ENCODE measurements at places on chromosomes 3 and 15.

DNA sequence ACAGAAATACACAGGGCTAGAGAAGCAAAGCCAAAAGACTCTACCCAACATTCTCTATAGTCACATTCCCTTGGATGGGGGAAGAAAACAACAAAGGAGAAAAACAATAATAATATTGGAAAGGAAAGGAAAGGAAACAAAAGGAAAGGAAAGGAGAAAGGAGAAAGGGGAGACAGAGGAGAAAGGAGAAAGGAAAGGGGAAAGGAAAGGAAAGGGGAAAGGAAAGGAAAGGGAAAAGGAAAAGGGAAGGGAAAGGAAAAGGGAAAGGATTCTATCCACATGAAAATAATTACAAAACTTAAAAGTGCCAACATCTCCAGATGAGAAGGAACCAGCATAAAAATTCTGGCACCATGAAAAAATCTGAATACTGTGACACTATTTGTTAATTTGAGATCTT, 54.1 kb upstream of the MNS1 start:
- DNase-seq: no peak

DNA sequence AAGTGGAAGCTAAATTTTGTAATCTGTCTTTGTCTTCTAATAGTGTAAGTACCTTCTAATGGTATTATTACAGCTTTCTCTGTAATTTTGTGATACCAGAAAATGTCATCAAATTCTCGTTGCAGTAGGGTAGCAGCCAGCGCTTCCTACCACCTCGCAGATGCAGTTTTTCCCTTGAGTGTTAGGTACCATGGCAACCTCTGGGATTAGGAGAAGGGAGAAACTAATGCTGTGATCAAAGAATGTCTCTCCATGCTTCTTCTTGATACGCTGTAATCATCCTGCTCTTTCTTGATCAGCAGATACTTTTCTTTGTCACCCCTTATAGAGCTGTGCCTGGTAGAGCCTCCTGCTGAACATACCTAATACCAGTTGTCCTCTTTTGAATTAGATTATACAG, 27.7 kb downstream of the SRP14 start:
- DNase-seq: no peak

- no peak for DNase-seq
Measured at GRCh38 chr15:61171209-61171608, 57.9 kb downstream of the RORA start.

DNA sequence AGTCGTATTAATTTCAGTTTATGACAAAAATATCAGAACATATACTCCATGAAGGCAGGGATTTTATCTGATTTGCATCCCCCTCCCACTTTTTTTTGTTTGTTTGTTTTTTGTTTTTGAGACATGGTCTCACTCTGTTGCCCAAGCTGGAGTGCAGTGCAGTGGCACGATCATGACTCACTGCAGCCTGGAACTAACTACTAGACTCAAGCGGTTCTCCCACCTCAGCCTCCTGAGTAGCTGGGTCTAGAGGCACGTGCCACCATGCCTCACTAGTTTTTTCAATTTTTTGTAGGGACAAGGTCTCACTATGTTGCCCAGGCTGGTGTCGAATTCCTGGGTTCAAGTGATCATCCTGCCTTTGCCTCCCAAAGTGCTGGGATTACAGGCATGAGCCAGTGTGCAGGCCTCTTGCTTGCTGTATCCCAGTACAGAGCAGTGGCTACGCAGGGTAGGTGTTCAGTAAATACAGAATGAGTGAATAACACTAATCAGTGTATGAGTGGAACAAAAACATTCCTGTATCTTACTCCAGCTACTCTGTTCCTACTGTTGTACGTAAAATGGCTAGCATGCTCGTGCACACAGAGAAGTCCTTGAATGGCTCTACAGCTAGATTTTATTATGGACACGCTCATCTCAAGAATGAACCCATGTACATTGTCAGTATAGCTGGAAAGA, 272.4 kb downstream of the FOXP1 start:
- no peak for DNase-seq

GRCh38 chr3:13549623-13550422, 898 bp downstream of the FBLN2 start:
- DNase-seq: peak; percentile 49

DNA sequence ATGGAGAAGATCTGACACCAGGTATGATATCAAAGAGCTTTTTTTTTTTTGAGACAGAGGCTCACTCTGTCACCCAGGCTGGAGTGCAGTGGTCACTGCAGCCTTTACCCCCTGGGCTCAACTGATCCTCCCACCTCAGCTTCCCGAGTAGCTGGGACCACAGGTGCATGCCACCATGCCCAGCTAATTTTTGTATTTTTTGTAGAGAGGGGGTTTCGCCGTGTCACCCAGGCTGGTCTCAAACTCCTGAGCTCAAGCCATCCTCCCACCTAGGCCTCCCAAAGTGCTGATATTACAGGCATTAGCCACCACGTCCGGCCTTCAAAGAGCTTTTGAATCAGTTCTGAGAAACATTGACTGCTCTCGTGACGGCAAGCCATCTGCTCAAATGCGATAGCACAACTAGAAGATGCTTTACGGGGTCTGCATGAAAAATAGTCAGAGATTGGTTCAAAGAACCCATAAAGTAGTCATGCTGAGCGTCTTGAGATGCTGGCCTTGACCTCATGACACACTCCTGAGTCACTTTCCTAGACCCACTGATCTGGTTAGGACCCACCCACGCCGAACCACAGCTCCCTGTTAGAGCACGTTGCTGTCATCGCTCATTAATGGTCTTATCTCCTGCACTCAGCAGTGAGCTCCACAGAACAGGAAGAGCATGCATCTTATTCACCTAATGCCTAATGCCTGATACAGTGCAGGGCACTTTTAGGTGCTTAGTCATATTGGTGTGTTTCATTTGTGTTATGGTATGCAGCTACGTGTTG, 57.0 kb upstream of the NR2F2 start:
- no peak for DNase-seq

- DNase-seq: no peak
Measured at GRCh38 chr3:43892061-43892460, 201.3 kb downstream of the ABHD5 start.

DNA sequence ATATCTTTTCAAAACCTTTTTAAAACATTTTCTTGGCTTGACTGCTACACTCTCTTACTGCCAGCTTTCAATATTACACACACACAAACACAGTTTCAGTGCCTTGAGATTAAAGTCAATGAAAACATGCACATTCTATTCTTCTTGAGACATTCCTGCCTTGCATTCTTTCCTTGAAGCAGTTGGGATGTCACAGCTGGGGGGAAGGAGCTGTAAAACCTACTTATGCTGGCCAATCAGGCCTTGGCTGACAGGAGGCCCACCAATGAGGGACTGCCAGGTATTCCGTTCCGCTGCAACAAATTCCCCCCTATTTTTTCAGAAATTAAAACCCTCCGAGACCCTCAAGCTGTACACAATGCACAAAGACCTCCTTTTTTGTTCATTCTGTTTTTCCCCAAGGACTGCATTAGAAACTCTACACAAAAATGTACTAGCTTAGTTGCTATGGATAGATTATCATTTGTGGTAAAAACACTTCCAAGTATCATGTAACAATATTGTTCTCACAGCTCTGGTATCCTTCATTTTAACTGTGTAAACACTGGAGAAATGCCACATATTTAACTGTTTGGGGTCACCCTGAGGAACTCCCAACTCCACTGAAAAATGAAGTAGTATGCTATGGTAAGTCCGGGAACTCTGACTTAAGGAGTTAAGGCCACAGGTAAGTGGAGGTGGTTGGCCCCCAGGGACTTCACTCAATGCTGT, 18.5 kb downstream of the FSTL1 start:
- DNase-seq: no peak

- no peak for DNase-seq
Measured at GRCh38 chr15:82937712-82938058, 14.8 kb downstream of the HOMER2 start.

Measured in SK-N-SH (cell line).